Stimulated activated CD8-positive, alpha-beta memory T cell treated with anti-CD3 and anti-CD28 coated beads, Interleukin-15, amount 100 ng/mL, for 4 hours (primary cell): ENCODE measurements at places on chromosomes 1 and 21.

- DNase-seq, result no peak
Observed at GRCh38 chr1:44862829-44863401, 19.9 kb upstream of the PTCH2 start.

GRCh38 chr1:82160036-82160435, 359.3 kb downstream of the ADGRL2 start:
- DNase-seq, result no peak

GRCh38 chr1:17890056-17890814, 135.1 kb downstream of the ACTL8 start:
- no peak for DNase-seq

DNA sequence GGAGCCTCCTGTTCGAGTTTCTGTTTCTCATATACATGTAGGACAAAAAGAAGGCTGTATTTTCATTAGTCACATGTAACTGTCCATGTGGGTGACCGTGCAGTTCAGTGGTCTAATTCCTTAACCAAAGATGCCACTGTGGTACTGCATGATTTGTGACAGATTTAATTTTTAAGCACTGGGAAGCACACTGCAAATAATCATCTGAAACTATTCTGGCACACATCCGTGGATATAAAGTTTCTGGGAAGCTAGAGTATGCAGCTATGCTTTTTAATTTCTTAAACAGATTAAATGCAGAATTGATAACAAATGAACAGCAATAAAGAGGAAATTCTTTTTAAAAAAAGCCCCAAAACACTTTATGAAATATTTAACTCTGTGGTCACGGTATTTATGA, 254.8 kb downstream of the LMO4 start:
- DNase-seq, result no peak

- DNase-seq, result no peak
Observed at GRCh38 chr21:41751611-41752011, 15.2 kb downstream of the RIPK4 start.

DNA sequence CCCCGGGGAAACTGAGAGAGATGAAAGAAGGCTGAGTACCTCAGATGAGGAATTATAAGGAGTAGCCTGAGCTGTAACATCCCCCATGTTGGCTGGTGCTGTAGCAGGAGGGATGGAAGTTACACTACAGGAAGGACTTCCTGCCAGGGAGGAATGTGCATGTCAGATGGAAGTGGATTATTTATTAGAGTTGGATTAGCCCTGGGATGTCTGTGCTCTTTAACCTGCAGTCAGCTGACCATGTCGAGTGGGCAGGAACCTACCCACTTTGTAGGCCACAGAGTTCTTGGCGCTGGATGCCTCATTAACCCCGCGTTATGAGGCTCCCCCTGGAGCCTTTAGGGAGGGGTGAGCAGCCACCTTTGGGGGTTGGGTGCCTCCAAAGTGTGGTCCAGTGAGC, 757 bp upstream of the SEMA4A start:
- no peak for DNase-seq

- no peak for DNase-seq
Observed at GRCh38 chr1:230248889-230249270, 177.3 kb downstream of the PGBD5 start.

DNA sequence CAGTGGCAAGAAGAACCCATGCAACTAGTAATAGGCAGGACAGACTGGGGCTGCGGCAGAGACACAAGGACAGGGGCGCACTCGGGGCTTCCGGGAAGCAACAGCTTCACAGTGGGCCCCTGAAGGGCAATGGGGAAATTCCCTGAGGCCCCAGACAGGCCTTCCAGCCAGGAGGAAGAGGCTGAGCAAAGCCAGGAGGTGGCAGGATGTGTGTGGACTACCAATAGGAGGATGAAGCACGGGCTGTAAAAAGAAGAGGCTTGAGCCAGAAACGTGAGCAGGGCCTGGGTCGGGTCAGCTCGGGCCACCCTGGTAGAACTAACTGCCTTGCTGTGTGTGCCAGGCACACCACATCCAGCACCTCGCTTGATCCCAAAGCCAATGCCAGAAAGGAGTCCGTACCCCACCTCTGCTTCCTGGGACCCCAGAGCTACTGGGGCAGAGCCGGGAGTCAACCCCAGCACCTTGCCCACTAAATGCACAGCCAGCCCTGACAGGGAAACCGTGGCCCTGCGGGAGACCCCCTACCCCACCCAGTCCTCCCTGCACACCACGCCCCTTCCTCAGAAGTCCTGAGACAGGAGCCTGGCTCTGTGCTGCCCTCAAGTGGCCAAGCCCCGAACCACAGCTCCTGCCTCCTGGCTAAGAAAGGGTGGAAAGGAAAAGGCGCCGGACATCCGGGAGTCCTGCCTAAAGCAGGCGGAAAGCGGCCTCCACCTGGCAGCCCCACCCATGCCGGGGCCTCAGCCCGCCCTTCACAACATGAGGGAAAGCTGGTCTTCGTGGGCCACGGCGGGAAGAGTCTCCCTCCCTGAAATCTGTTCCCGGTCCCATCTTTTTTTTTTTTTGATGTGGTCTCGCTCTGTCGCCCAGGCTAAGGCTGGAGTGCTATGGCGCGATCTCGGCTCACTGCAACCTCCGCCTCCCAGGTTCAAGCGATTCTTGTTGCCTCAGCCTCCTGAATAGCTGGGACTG, 33.7 kb downstream of the TTC39A start:
- peak; percentile 19 for DNase-seq

GRCh38 chr1:168085401-168085872, 51.3 kb downstream of the GPR161 start:
- DNase-seq, result no peak

GRCh38 chr1:113375878-113376277, 14.4 kb upstream of the MAGI3 start:
- no peak for DNase-seq

DNA sequence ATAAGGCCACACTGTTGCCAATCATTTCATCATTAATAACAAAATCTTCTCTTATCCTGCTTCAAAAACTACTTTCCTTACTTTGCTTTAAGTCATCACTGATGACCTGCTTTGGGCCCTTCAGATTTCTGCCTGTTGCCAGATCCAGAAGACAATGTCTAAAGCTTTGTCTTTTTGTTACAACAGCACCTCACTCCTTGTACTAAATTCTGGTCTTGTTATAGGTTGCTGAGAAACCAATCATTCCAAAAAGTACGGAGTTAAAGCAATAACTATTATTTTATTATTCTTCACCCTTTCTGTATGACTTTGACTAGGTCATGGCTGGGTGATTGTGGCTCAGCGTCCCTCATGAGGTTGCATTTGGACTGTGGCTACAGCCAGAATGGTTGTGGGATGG, 633.5 kb downstream of the PTPRU start:
- DNase-seq, result no peak

DNA sequence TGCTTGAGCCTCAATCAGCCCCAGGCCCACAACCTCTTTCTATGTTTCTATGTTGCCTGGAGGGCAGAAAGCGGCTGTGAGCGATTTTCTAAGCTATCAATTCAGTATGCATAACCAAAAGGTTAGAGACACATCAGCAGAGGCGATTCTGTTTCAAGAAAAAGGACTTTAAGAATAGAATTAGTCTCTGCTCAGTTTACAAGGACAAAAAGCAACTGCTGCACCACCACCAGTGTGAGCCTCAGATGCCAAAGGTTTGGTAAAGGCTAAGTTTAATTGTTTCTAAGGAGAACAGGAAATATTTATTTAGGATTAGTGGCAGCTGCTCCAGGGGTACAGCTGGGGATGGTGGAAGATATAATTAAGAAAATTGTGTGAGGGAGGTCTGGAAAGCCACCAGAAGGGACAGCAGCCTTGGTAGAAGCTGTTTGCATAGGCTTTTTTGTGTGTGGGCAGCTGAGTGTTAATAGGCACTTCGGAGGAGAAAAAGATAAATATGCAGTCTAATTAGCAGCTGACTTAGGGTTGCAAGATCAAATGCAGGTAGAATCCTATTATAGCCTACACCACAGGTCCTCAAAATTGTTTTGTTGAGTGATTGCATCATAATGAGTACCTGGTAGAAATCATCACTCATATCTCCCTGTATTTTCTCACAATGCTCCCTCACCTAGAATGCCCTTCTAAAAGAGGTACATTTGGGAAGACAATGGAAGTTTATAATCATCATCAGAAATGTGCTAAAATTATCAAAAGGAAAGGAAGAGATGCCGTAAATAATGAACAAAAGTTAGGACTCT, 35.8 kb downstream of the ZC3H11B start:
- DNase-seq, result no peak

DNA sequence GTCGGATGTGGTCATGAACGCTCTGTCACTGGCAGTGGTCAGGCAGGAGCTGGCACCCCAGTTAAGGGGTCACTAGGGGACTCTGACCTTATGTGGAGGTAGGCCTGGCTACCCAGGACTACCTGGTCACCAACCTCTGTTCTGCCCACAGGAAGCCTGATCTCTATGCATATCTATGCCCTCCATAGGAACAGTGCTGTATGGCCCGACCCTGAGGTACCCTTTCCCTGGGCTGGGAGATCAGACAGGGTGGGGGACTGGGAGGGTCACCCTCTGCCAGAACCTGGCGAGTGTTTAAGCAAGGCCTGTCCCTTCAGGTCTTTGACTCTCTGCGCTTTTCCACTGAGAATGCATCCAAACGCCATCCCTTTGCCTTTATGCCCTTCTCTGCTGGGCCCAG, 19.0 kb downstream of the CYP4B1 start:
- DNase-seq, result no peak

GRCh38 chr1:229031481-229032341, 239.2 kb upstream of the RAB4A start:
- no peak for DNase-seq

DNA sequence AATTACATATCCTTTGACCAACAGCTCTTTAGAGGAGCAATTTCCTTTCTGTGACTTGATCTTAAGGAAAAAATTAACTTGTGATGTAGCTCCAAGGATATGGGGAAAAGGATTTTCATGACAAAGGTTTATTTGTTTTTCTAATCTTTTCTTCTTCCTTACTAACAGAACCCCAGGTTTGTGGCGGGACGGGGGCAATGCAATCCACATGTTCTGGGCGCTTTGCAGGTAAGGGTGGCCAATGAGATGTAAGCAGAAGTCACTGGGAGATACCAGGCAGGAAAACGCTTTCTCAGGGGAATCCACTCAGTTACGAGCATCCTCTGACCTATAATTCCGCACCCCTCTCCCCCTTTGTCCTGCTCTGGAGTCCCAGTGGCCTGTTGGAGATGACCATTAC, 122.0 kb downstream of the MRPS6 start:
- no peak for DNase-seq

DNA sequence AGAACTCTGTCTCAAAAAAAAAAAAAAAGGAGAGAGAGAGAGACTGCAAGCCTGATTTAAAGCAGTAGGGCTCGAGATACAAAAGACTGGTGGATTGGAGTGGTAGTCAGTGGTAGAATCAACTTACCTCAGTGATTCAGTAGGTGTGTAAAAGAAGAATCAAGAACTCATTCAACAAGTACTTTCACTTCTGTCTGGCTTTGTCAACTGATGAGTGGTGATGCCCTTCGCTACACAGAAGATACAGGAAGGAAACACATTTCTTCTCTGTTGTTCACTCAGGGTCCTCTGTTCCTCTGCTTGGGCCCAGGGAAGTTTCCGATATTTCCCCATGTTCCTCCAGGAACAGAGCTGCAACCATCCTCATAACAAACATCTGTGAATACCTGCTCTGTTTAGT, 68.6 kb upstream of the COG2 start:
- DNase-seq, result no peak

DNA sequence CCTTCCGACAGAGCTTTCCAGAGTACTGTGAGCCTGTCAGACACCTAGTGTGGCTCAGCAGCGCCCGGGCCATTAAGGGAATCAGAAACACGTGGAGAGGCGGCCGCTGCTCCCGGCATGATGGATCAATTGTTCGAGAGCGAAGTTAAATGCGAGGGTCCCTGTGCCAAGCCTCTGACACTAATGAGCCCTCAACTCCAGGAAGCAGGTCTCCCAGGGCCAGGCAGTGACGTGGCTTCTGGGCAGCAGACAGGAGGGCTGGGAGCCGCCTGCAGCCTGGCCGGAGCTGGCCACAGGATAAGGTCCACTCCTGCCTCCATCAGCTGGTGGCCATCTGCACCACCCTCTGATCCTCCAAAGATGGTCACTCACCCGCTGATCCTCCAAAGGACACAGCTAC, 67.5 kb upstream of the CLDN14 start:
- no peak for DNase-seq

- DNase-seq, result no peak
Observed at GRCh38 chr1:221335161-221336101, 406.5 kb downstream of the DUSP10 start.

GRCh38 chr1:171850651-171851350, 9.5 kb downstream of the DNM3 start:
- no peak for DNase-seq

GRCh38 chr1:154176337-154176736, 15.6 kb downstream of the TPM3 start:
- DNase-seq, result no peak

- peak; percentile 6 for DNase-seq
Observed at GRCh38 chr1:13725714-13726175, 25.8 kb downstream of the PRDM2 start.

DNA sequence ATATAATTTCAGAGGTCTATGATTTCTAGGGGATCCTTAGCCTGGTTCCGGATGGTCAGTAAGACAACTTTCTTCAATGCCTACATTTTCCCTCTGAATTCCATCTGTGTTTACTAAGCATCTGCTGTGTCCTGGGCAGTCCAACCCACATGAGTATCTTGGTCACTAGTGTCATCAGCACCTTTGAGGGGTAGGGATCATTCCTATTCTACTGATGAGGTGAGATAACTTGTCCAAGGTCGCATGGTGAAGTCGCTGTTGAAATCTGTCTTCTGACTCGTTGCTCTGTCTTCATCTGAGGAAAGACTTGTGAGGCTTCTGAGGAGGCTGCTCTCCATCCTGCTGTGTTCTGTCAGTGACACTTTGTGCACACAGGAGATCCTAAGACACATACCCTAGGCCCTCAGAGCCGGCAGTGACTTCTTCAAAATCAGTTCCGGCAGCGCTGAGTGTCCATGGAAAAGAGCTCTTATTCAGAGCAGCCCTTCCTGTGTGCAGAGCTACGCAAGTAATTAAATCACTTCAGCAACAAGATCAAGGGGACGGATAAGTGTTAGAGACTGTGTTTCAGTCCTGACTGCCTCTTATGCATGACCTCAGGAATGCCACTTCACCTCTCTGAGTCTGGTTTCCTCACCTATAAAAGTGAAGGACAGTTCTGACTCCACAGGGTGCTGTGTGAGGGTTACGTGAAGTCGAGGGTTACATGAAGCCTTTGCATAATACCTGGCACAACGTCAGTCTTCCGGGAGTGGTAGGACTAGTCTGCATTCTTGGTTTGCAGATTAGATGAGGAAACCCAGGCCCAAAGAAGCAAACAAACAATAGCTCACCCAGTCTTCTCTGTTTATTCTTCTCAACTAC, 28.4 kb downstream of the AK2 start:
- DNase-seq, result no peak
